ENCODE measurements at places on chromosomes 5 and 9.

DNA sequence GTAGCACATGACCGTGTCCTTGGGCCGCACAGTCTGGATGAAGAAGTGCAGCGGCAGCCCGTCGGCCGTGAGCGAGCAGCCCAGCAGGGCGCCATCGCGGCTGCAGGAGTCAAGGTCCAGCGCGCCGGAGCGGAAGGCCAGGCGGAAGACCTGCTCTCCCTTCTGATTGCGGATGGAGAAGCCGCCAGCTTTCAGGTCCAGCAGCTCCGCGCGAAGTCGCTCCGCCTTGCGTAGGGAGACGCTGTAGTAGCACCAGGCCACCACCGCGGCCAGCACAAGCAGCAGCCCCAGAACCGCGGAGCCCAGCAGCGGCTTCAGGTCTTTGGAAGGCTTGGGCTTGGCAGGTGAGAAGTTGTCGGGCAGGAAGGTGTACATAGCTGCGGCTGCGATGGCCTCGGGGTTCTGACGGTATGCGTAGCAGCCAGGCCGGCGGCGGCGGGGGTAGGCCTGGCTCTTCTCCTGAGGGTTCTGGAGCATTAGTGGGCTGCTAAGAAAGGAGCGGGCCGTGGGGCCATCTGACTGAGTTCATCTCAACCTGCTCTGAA, 4.2 kb downstream of the MYORG start:
- no peak for DNase-seq

- no peak for DNase-seq
These were observed 14.1 kb upstream of the TNFAIP8 start for GRCh38 chr5:119341452-119342349.

DNA sequence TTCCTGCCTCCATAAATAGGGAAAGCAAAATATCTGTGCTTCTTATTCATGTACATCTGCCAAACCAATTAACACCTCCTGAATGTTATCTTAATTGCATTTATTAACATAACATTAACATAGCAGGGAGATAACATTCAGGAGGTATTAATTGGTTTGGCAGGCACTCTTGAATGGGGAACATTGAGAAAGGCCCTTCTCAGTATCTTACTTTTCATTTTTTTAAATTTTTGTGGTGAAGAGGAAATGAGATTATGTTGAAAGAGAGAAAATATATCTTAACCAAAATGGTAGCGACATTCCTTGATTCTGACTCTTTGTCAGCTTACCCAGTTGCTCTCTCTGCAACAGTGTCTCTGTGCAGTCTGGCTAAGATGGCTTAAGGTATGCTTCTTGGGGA, 100.4 kb upstream of the TLE1 start:
- DNase-seq, result no peak

DNA sequence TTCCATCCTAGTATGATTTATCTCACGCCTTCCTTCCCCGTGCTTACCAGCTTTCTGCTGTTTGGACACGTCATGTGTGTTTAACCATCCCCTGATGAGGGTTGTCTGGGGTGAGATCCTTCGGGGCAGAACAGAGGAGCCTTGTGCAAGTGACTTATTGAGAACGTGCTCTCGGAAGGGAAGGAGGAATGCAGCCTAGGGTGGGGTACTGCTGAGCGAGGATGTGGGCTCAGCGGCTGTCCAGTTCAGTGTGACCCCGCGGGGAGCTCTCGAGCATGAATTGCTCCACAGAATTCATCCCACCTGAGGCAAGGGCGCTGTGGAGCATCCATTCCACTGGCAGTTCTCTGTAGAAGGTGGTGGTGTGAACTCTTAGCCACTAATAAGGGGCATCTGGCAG, 4.0 kb downstream of the MYOZ3 start:
- no peak for DNase-seq

GRCh38 chr9:134239130-134239903, 75.0 kb upstream of the RNU6ATAC start:
- DNase-seq, result no peak

- no peak for DNase-seq
These were observed 6.6 kb downstream of the PTGES start for GRCh38 chr9:129746092-129746777.

DNA sequence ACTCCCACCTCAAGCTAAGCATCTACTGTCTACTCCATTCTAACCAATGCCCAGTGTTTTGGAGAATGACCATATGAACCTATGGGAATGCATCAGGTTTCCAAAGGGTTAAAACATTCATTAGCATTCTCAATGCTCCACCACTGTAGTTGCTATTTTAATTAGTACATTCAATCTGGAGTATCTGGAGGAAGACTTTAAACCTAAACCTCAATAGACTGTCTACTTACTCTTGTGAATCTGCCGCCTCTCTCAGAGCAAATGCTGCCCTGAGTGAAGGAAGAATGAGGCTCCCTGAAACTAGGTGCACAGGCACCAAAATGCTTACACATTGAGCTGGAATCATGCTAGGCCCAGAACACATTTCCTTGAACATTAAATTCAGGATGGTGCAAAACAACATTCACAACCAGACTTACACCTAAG, 2.0 kb downstream of the ENC1 start:
- DNase-seq, result no peak

DNA sequence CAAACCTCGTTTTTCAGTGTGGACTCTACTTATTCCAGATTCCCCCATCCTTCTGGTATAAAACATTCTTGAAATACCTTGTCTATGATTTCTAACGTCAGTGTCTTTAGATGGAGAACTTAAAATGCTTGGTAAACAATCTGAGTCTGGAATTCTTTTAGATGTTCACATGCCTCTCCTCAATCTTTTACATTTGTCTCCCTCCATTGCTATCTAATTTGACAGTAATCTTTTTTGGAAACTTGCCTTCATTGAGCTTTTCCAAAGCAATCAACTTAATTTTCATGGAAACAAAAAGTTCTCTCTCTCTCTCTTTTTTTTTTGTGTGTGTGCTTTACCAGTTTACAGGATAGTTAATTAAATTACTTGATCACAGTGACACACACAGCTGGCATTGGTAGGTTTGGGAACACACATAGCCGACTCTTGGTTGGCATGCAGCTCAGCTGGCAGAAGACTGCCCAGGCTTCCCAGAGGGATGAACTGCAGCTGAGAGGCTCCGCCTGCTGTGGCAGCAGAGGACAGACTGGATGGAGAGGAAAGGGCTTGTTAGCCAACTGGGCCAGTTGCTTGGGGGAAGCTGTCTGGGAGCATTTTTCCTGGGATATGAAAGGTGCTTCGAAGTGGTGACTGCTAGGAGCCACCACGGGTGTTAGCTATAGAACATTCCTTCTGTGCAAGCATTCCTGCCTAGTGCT, 271.3 kb downstream of the ZSWIM6 start:
- DNase-seq, result no peak

DNA sequence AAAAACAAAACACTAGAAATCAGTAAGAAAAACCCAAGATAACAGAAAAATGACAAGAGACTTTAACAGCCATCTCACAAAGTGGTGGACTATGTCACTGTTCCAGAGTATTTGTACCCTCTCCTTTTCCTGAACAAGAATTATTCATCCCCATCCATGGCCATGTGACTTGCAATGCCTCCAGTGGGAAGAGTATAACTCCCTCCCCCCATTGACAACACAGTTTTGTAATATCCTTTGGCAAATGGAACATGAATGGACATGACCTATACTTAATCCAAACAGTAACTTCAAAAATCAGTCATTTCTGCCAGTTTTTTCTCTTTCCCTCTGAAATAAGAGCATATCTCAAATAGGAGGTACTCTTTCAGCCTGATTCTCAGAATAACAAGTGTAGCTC, 33.9 kb downstream of the PTBP3 start:
- no peak for DNase-seq

DNA sequence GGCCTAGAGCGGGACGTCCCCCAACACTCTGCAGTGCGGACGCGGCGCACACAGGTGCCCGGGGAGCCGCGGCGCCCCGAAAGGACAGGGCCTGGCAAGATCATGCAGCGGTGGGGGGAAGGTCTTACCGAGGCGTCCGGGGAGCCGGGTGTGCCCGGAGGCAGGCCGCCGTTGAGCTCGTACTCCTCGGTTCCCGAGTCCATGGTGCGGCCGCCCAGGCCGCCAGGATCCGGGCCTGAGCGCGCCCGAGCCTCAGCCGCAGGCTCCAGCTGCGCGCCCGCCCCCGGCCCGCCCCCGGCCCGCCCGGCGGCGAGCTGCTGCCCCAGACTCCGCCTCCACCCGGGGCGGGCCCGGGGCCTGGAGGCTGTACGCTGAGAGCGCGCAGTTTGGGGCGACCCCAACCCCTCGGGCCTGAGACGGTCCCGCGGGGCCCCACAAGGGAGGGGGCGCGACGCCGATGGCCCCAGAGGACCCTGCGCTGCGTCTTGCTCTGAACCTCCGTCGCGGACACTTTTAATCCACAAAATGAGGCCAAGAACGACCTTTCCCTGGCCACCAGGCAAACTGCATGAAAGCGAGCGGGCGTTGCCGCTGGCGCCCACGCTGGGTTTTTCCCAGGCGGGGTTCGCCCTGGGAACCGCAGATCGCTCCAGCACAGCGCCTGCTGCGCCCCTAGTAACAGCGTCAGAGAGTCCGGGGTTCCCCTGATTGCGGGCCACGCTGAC, at the start of gene NINJ1:
Gene NINJ1 (minus strand): TSS at position 237 of the 725 bp plus-strand sequence. CDS start 34 bp downstream, at position 203.
- peak; percentile 69 for DNase-seq

GRCh38 chr5:24433555-24433954, 211.2 kb downstream of the CDH10 start:
- no peak for DNase-seq

- DNase-seq, result no peak
These were observed 1.4 kb downstream of the MYO10 start for GRCh38 chr5:16934677-16935153.

DNA sequence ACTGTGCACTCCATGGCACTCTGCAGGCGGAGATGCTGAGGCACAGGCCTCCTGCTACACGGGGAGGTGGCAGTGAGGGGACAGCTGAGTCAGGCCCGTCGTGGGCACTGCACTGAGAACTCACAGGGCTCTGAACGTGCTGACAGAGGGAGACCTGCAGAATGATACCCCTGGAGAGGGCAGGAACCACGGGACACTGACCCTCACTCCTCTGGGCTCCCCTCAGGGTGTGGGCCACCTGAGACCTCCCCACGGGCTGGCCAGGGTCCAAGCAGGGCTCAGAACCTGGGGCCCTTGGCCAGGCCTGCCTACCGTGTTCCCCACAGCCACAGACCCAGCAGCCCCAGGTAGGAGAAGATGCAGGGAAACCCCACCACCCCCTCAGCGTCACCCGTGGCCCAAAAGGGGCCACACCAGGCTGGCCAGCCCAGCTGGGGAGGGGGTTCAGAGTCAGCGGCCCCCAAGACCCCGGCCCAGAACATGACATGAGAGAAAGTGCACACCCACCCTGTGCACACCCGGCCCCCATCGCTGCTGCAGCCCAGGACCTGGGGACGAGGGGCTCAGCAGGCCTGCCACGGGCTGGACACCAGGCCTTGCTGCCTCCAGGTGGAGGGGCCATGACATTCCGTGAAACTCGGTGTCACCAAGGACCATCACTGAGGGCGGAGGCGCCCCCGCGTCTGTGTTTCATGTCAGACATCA, 30.9 kb downstream of the GLT6D1 start:
- DNase-seq, result no peak

- no peak for DNase-seq
These were observed 254.2 kb downstream of the TRIM32 start for GRCh38 chr9:116941266-116941665.

GRCh38 chr9:19769213-19769612, 19.6 kb downstream of the SLC24A2 start:
- DNase-seq, result no peak

GRCh38 chr9:112348257-112349007, 15.0 kb upstream of the PTBP3 start:
- peak; percentile 22 for DNase-seq

DNA sequence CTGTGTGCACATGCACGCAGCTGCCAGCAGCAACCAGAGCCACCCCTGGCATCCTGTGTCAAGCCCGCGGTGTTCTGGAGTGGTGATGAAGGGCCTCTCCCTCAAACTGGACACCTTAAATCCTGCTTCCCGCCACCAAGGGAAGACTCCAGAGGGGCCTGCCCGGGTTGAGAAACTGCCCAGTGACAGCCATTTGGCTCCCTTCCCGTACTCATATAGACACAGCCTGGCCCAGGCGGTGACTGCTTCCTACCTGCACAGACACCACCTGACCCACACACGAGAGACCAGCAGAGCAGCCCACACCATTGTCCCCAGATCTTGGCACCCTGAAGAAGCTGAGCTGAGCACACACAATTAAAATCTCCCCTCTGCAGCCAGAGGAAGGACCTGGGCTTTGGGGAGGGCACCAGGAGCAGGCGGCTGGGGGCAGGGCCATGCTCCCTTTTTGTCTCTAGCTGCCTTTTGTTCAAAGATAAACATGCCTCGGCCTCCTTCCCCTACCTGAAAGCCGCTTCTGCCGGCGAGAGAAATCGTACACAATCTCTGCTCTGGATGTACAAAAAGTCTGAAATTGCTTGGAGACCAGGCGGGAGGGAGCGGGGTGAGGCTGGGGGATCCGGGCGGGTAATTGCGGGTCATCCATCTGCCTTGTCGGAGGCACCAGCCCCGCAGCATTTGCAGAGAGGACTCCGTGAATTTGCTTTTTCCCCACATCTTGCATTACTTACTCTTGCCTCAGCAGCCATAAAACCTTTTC, 78.4 kb downstream of the TSPAN17 start:
- no peak for DNase-seq

DNA sequence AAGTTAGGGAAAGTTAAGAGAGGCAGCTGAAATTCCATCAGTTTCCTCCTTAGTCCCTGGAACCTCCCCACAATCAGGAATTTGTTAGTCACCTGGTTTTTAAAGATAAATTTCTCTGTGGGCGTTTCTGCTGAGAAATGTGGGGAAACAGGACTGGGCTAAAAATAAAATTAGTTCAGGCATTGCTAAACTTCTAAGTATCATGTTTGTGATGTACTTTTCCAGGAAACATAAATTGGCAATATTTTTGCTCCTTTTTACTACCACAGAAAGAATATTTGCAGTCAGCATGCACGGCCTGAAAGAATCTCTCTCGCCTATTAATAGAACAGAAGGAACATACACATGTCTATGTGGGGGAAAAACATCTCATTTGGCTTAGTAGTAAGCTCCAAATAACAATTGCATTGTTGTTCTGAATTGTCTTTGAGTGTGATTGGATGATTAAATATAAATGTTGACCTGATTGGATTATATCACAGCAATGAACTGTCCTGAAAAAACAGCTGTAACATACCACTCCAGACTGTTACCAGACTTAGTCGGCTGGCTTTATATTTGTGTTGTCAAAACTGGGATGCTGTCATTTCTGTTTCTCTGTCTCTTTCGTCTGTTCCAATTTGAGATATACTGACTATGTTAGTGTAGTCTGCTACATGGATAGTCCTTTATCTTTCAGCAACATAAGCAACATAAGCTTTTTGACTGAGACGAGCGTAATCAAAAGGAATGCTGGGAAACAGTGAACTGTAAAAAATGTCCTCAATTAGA, 12.9 kb downstream of the TJP2 start:
- DNase-seq, result no peak

DNA sequence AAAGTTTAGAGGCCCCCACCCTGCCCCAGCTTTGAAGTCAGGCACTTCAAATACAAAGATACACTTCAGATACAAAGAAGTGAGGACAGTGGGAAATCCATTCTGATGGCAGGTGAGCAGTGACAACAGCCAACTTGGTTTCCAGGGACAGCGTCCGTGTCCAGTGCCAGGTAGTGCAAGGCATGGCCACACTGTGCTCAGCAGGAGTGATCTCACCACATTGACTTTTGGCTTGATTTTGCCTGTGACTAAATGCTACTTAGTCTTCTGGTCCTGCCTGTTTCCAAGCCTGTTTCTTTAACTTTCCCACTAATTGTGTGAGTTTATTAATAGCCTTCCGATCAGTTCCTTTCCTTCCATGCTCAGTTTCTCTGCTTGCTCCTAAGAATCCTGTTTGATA, 72.6 kb upstream of the PALM2AKAP2 start:
- DNase-seq, result no peak

GRCh38 chr5:44321144-44321725, 68.0 kb downstream of the FGF10 start:
- DNase-seq, result no peak

GRCh38 chr5:82772281-82772680, 304.9 kb downstream of the TMEM167A start:
- DNase-seq, result no peak
